ENCODE measurements at places on chromosomes 2 and 18.

- DNase-seq, result no peak
These were observed 174.0 kb upstream of the PIEZO2 start for GRCh38 chr18:11323359-11323819.

DNA sequence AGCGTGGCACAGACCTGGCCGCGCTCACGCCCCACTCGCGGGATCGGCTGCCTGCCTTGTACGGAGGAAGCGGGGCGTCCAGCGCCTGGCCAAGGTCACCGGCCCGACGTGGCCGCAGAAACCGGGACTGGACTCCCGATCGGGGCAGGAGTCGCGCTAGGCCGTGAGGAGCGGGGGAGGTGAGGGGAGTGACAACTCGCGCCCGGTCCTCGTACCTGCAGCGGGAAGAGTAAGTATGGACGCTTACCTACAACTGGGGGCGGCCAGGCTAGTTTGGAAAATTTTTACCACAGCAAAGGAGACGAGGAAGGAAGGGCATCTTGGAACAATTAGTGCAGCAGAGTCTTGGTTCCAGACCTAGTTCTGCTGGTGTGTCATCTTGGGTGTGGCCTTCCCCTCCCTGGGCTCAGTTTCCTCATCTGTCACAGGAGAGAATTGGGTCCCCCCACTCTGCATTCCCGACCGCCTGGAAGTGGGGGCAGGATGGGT, 693 bp downstream of the UBE2F start:
- peak; percentile 25 for DNase-seq

DNA sequence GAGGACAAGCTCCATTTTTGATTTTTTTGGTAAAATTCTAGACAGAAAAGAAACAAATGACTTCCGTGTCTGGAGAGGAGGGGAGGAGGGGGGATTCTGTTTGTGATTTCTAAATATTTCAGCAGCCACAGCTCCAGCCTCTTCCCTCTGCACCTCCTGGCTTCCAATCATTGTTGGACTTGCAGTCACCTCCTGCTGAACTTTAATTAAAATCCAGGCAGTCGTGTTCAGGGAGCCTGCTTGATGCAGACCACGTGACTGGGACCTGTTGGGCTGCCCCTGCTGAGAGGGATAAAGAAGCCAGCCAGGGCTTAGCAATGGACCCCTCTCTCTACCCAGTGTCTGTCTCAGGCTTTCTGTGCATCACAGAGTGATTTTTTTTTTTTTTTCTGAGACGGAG, 115.1 kb downstream of the SH3BP4 start:
- DNase-seq, result peak; percentile 65

DNA sequence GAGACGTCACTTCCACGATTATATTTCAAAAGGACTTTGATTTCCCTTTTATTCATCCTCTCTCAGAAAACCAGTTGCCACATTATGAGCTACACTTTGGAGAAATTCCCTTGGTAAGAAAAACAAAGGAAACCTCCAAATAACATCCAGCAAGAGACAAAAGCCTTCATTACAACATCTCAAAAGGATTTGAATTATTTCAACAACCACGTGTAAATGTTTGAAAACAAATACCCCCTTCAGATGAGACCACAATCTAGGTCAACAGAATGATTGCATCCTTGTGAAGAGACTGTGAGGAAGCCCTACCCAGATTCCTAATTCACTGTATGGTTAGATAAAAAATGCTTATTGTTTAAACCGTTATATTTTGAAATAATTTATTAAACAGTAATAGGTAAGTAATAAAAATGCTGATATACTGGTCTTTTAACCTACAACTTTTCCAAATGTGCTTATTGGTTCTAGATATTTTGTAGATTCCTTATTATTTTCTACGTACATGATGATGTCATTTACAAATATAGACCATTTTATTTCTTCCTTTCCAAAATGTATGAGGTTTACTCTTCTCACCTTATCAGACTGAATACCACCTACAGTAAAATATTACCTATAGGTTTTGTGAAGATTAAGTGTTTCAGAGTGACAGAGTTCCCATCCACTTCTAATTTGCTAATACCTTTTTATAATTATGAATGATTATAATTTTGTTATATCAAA, 922.7 kb upstream of the CHAC2 start:
- DNase-seq, result no peak

DNA sequence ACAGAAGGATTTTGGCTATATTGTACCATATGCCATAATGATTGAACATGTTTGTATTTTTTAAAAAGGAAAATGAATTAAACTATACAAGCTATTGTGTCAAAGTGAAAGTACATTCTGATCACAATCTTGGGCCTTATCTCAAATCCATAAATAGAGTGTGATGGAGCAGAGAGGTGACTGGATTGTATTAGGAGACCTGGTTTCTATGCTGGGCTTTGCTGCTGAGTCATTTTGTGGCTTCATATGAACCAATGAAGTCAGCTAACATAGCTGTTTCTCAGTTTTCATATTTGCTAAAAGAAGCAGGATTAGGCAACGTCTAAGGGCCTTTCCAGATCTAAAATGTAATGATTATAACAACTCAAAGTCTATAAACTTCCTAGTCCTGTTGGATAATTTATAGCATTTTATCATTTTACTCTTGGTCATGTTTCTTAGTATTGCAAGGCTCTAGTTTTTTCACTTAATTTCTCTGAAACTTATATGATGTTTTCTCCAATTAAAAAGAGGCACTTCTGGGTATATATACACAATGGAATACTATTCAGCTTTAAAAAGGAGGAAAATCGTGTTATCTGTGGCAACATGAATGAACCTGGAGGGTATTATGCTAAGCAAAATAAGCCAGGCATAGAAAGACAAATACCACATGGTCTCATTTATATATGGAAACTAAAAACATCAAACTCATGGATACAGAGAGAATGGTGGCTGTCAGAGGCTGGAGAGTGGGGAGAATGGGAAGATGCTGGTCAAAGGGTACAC, 112.3 kb downstream of the MEP1B start:
- DNase-seq, result no peak

- DNase-seq, result peak; percentile 98
These were observed 24.8 kb upstream of the LMAN1 start for GRCh38 chr18:59383851-59384250.

GRCh38 chr18:76503649-76504386, 8.8 kb upstream of the ZNF516 start:
- DNase-seq, result no peak

- no peak for DNase-seq
These were observed 342.7 kb downstream of the RND3 start for GRCh38 chr2:150144546-150145298.

DNA sequence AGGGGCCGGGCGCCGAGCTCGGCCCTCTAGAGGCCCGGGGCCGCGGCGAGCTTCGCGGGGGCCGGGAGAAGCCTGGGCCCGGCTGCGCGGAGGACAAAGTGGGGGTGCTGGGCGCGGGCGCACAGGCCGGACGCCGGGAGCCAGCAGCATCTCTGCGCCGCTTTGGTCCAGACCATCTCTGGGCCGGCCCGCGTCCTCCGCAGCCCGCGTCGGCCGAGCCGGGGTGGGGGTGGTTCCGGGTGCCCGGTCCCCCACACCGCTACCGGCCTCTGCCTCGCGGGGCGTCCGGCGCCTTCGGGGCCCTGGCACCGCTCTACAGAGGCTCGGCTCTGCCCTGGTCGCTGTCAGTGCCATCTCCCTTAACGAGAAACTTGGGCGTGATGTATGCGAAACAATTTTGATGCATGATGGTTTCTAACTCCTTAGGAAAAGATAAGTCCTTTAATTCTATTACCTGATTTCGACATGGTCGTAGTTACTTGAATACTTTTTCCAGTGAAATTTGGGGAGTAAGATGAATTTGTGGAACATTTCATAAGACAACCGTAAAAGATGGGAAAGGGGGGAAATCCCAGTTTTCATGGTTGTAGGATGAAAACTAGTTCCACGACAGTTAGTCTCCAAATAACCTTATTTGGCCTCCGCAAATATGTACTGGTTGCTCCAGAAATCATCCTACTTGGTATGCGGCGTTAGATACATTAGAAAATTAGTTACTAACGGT, 562 bp downstream of the TWSG1 start:
- DNase-seq, result no peak

DNA sequence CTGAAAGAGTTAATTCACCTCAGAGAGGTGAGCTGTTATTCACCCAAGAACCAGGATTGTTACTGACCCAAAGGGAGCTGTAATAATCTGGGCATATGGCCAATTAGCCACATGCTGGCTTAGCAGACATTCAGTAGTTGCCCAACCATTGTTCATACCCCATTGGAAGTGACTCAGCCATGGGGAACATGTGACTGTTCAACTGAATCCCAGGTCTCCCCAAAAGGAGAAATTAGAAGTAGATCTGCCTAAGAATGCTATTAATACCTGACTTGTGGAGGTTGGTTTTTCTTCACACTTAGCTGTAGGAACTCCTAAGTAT, 272.6 kb upstream of the UBE2E3 start:
- peak; percentile 8 for DNase-seq

DNA sequence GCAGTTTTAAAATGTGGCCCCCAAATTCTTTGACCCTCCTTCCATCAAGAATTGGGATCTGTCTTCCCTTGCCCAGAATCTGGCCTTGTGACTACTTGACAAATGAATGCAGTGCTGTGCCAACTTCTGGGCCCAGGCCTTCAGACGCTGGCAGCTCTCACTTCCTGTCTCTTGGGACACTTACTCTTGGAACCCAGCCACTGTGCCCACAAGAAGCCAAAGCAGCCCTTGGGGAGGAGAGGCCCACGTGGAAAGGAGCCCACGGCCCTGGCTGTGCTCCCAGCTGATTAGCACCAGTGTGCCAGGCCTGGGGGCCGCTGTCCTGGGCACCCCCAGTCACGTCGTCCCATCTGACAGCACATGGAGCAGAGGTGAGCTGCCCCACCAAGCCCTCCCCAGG, 56.6 kb downstream of the RPL37A start:
- no peak for DNase-seq

DNA sequence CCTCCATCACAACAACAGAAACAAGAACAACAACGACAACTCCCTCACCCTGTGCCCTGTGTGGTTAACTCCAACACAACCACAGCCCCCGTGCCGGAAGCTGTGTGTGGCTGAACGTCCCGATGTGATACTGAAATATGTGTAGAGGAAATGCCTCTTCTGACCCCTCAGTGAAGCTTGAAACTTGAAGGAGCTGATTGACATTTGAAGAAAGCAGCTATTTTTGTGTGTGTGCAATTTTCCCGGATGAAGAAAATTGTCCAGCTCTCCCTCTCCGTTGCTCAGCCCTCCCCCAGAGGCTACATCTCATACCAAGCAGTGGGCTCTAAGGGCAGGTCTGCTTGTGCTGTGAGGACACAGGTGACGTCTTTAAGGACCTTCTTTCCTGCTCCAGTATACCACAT, 173.8 kb downstream of the ICOS start:
- no peak for DNase-seq

DNA sequence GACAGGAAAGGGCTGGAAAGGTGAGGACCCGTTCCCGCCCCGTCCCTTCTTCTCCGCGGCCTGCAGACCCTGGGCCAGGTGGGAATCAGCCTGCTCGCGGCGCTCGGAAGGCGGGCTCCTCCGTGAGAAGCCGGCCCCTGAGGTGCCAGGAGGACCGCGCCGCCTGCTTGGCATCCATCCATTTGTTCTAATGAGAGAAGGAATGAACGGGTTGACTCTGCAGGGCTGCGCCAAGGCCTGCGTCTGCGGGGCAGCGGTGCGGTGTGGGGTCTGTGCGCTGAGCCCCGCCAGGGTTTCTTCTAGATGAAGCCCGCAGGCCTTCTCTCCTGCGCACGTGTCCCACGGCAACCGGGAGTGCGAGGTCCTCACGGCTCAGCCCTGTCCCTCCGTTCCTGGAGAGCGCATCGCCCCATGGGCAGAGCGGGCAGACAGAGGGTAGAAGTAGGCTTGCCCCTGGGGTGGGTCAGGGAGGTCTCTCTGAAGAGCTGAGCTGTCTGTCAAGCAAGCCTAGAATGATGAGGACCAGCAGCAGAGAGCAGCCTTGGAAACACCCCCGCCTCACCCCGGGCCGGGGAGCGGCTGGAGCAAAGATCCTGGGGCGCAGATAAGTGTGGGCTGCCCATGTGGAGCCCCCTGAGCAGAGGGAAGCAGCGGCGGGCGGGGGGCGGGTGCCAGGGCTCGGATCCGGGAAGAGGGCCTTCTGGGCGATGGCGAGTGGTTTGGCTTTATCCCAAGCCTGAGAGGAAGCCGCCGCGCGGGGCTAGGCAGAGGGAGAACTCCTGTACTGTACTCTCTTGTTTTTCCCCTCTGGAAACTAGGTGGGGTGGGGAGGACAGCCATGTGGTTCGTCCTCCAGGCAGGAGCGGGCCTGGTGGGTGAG, 27.9 kb upstream of the HS6ST1 start:
- DNase-seq, result no peak

DNA sequence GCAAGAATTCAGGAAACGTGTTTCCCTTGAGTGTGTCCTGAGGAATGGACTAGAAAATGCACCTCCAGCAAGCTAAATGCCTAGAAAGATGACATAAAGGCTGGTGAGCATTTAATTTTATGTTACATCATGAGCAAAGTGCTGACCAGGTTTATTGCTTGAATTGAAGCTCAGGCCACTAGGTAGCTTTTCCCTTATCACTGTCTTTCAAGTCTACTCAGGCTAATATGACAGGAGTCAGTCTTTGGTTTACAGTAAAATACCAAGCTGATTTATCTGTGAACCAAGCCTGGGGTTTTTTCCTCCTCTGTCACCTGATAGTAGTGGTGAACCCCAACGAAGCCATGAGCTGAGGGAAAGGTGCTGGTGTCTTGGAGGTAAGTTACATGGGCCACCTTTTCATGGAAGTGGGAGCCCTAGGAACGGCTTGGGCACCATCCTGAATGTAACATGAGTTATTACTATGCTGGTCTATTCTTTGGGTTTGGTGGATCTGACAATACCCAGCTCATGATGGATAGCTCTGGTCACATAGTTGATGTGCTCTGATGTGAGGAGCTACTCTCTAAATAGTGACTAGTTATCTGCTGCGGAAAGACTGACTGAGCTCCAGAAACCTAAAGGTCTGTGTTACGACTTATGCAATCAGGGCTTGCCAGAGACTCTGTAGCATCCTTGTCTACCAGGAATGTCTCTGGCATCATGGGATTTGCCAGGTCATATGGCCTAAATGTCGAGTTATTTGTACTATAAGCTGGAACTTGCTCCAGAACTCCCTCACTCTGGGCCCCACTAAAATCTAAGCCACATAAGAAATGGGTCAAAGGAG, 39.8 kb downstream of the NUP35 start:
- no peak for DNase-seq

DNA sequence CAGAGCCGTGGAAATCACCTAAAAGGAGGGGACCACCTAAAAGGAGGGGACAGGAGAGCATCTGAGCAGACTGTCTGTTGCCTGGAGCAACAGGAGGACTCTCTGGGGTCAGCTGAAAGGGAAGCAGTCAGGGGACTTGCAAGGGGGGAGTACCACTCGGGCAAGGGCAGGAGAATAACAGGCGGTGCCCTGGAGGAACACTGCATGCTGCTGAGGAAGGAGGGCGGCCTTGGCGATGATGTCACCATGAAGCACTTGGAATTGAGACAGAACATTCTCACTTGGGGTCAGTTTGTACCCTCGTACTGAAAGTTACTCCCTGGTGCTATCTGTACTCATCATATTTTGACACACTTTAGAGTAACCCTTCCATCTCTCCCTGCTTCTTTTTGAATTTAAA, 18.4 kb downstream of the SIX3 start:
- no peak for DNase-seq

GRCh38 chr2:175445281-175445680, 263.8 kb upstream of the ATP5MC3 start:
- DNase-seq, result no peak

- no peak for DNase-seq
These were observed 31.4 kb downstream of the NAPG start for GRCh38 chr18:10557085-10557677.
